ENCODE measurements at places on chromosomes 3 and 15. TPM values are rescaled to one million over a fixed set of nuclear protein-coding genes. Genes with fewer than 3 reads are reported as not detected.

CCDC54 gene
- total RNA-seq, result 1.4 TPM

SERPINI1 gene
- total RNA-seq, result 11.6 TPM

GCHFR gene
- not detected for total RNA-seq

PCCB gene
- total RNA-seq, result 13.5 TPM

C3orf62 gene
- total RNA-seq, result 0.72 TPM

OR4M2 gene
- total RNA-seq, result 1.9 TPM

LIPC gene
- total RNA-seq, result 2.9 TPM

Measured in umbilical cord (tissue), 2 donors.